ENCODE measurements at places on chromosomes 3 and 15.

DNA sequence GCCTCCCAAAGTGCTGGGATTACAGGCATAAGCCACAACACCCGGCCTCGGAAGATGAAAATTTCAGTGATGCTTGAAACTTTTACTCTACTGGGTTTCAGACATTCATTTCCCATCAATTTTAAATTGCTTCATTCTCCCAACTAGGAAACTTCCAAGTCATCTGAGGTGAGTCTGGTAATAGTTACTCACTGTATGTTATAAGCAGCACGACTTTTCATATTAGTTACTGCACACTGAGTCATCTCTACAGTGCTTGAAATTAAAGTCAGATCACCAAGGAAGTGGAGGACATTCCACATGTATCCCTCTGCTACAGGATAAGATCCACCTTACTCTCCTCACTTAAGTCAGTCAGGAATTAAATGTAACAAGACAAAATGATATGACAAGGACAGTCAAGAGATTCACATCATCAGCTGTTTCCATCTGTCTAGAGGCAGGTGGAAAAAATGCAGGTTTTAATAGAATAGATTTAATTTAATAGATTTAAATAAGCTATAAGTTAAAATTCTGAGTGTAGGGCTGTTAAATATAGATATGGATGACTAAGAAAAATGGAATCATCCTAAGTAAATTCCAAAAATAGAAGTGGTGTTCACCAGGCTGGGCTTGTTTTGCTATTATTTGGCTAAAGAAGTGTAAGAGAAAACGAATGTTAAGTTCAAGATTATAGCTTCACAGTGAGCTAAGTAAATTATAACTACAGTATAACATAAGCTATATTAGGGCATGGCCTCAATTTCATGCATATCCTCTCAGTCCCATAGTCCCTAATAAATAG lies 104.4 kb downstream of the TMCO5A start:
- DNase-seq: no peak

- no peak for DNase-seq
These were observed 519.8 kb upstream of the MDFIC2 start for GRCh38 chr3:70832089-70832833.

DNA sequence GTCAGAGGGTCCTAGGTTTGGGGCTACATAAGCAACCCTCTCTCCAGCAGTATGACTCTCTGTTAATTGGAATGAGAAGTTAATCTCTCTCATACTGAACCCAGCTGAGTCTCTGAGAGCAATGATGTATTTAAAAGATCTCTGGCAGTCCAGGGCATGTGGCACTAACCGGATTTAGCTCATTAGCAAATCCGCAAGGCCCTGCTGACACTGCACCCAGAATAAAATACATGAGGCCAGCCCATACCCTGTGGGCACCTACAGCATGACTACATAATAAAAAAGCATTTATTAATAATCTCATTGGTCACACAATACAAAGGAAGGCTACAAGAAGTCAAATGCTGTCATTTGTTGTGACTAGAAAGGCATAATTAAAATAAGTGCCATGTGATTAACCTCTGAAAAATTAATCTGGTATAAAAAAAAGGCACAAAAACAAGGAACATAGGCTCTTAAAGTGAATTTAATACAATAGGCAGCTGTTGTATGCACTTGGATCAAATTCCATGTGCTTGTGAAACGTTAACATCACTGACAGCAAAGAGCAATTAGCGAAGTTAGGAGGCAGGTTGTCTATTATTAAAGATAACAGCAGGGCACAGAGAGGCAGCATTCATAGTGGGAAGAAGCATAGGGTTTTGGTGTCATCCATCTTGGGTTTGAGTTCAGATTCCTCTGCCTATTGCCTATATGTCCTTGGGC lies 381.2 kb downstream of the WDR72 start:
- DNase-seq: no peak

DNA sequence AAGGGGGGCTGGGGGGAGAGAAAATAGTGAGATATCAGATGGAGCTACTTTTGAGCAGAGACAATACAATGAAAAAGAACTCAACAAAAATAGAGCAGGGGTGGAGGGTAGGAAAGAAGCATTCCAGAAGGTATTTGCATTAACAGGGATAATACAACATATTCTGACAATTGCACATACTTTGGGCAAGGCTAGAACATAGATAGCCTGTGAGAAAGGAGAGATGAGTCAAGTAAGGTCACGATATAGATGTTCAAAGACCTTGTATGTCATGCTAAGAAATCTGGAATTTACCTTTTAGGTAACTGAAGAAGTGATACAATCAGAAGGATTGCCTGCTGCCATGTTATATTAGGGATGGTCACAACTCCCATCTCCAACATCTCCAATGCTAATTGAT lies 155.2 kb downstream of the GSK3B start:
- DNase-seq: no peak

- DNase-seq: no peak
These were observed 127.8 kb downstream of the ABI3BP start for GRCh38 chr3:100865442-100865841.

DNA sequence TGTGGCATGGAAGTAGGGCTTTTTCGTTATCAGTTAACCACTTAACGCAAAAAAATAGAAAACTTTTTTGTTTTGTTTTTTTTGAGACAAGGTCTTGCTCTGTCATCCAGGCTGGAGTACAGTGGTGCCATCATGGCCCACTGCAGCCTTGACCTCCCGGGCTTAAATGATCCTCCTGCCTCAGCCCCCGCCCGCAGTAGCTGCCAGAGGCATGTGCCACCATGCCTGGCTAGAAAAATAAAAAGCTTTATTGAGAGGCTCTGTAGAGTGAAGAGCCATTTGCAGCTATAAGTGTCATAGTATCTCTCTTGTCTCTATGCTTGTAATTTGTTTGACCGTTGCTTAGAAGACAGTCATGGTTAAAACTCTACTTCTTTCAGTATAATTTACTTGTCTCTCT lies 13.5 kb downstream of the PPP4R2 start:
- no peak for DNase-seq

All from HepG2 (cell line).